ENCODE measurements at places on chromosomes 1 and 21. TPM values are rescaled to one million over a fixed set of nuclear protein-coding genes. Genes with fewer than 3 reads are reported as not detected.

The ILDR2 gene
- total RNA-seq: 2.4 TPM

The WDR77 gene
- total RNA-seq: 15.5 TPM

The ROR1 gene
- total RNA-seq: 0.35 TPM

The GFI1 gene
- 42.7 TPM for total RNA-seq

The JMJD4 gene
- 12.4 TPM for total RNA-seq

The FAM151A gene
- total RNA-seq: not detected

Data from natural killer cell (primary cell).